A549 (cell line): ENCODE measurements at places on chromosomes 2 and 18.

DNA sequence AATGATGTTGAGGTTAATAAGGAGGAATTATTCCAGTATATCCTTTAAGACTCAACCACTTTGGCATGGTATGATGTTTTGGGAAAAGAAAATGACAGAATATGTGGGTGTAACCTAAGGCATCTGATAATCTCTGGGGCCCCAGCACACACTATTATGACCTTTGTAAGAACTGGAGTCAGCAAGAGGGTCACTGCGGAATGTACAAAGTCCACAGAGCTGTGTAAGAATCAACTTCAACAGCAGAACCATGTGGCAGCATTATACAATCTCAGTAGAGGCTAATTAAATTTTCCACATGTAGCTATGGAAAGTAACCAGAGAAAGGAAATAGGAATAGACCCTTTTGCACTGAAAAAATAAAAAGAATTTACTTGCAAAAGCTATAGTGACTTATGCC is 445.1 kb upstream of the UBE2E3 start:
- no peak for DNase-seq

DNA sequence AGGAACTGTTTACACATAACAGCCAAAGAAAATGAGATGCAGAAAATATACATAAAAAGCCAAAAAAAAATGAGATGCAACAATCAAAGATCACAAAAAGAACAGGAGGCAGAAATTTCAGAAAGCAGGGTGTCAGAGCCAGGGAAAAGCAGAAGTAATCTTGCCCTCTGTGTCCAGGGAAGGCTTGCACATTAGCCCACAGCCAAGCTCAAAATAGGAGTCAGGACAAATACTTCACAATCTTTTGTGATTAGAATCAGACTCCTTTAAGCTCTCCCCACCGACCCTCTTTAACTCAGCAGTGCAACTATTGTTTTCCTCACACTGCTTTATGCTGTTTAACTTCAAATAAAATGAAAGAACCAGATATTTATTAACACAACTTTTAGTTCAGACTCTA is 34.6 kb downstream of the IAH1 start:
- no peak for DNase-seq

DNA sequence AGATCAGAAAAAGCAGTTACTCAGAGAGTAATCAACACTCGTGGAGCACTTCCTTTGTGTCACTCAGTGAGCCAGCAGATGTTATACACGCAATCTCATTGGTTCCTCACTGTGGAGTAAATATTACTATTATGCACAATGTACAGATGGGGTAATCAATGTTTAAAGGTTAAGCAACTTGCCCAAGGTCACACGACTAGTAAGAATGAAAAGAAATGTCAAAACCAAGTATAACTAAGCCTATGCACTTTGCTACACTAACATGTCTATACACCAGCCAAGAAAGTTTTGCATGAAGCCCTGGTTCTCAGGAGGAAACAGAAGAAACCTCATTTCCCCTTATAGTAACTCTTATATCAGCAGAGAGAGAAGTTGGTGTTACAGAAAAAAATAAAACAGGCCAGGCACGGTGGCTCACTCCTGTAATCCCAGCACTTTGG is 5.4 kb downstream of the METTL21A start:
- no peak for DNase-seq

DNA sequence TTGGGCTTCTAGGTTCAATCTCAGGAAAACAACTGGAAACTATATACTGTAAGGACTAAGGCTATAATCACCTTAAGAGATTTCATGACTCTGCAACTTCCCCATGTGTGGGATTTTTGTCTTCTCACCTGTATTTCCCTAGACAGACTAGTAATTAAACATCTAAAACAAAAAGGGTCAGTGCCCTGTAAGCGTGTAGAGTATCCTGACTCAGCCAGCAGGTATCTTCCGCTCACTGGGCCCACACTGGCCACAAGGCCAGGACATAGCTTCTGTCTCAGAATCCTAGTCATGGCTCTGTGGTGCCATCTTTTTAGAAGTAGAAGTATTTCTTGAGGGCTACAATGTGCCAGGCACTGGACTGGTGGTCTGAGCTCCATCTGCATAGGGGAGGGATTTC is 28.8 kb upstream of the KCMF1 start:
- DNase-seq: no peak

GRCh38 chr2:53508667-53509066 is 258.9 kb upstream of the CHAC2 start:
- DNase-seq: peak; percentile 13

DNA sequence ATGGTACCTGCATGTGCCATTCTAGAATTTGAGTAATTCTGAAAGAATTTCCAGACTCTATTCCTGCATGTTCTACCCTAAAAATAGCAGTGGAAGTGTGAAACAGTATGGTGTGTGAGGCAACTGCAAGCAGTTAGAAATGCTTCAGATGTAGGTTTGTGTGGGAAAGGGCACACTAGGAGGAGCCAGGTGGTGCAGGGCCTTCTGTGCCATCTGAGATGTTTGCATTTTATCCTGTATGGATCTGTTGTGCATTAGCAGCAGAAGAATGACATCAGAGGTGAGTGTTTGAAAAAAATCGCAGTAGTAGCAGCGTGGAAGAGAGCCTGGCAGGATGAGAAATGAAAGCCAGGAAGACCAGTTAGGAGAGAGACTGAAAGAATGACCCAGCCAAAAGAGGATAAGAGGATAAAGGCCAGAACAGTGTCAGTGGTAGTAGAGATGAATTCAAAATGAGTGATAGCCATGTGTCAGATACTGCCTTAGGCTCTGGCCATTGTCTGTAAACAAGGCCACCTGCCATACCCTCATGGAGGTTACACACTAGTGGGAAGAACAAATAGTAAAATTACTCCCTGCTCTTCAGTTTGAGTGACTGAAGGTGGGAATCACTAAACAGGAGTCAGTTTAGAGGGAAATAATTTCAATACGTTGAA is 142.2 kb downstream of the PKP4 start:
- DNase-seq: no peak

DNA sequence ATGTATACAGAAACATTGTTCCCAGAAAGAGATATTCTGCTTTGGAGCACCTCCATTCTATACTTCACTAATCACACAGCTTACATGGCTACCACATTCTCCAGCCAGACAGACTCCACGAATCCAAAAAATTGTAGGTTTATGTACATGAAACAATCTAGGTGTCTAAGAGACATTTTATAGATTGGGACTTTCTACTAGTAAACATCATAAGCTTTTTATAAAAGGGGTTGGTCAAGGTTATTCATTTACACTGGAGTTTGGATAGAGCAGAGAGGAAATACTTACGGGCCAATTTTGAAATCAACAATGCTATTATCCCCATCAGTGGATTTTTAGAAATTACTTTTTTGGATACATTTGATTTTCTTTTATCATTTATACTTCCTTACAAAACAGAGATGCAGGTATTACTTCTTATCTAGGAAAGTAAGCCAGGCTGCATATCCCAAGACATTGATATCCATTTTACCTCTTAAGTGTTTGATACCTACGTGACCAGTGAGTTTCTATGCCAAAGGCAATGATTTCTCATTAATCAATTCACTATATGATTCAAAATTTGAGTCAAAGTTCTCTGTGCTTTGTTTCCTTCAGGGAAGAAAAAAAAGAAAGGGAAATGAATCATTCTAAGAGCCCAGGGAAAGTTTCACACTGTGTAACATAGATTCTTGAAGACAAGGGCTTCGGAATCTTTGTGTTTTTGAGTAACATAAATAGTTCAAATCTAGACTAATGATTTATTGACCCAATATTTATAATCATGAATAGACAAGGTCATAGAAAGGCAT is 140.5 kb downstream of the PTH2R start:
- no peak for DNase-seq

- no peak for DNase-seq
These were observed 10.0 kb downstream of the SLC40A1 start for GRCh38 chr2:189570570-189571031.

GRCh38 chr2:140586379-140586778 is 1544.4 kb downstream of the LRP1B start:
- DNase-seq: peak; percentile 27

DNA sequence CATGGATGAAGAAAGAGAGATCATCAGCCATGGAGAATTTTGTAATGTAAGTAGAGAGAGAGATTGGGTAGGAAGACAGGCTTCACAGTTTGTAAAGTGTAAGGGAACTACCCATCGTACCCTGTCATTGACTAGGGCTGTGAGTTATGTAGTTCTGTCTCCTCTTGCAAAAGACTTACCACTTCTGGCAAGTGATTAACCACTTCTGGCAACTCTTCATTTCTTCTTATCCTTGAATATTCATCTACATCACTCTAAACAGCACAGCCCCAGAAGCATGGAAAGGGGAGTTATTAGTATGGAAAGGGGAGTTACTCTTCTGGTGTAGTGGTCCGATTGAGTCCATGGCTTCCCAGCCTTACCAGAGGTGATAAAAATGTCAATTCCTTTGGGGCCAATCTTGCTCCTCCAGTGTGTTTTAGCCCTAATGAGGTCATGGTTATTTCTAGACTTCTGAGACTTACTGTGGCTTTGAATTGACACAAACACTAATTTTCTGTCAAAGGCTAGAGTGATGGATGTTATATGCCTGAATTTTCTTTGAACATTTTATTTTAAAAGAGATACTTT is 52.0 kb downstream of the STAT1 start:
- DNase-seq: no peak

DNA sequence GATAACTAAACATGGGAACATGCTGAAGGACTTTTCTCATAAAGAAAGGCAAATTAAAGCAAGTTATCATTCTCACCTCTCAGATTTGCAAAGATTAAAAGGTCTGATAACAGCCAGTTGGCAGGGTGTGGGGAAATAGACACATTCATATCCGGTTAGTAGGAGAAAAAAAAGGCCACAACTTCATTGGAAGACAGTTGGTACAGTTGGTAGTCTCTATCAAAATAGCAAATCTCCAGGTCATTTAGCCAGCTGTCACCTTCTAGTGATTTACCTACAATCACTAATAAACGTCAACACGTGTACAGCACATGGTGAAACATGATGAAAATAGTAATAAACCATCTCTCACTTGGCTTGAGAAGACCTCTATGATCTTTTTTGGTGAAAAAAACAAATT is 16.6 kb downstream of the INPP5D start:
- no peak for DNase-seq

- DNase-seq: no peak
These were observed 104.6 kb upstream of the TEX51 start for GRCh38 chr2:126793885-126794613.

DNA sequence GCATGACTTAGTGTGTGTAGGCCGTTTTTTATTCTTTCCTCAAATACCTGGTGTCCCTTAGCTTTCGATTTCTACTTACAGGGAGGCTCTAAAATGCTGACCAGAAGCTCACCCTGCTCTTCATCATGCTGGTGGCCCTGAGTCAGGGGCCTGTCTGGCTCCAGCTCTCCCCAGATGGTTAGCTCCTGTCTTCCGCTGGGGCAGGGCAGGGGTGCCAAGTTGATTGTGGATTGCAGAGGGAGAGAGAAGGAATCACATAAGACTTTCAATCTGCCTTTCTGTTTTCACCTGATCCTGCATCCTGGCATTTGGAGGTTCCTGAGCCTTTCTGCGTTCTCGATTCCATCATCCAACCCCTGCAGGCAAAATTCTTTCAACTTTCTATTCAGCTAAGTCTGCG is 4.2 kb downstream of the CIB4 start:
- no peak for DNase-seq

GRCh38 chr2:156340377-156340776 is 7.9 kb upstream of the NR4A2 start:
- no peak for DNase-seq

DNA sequence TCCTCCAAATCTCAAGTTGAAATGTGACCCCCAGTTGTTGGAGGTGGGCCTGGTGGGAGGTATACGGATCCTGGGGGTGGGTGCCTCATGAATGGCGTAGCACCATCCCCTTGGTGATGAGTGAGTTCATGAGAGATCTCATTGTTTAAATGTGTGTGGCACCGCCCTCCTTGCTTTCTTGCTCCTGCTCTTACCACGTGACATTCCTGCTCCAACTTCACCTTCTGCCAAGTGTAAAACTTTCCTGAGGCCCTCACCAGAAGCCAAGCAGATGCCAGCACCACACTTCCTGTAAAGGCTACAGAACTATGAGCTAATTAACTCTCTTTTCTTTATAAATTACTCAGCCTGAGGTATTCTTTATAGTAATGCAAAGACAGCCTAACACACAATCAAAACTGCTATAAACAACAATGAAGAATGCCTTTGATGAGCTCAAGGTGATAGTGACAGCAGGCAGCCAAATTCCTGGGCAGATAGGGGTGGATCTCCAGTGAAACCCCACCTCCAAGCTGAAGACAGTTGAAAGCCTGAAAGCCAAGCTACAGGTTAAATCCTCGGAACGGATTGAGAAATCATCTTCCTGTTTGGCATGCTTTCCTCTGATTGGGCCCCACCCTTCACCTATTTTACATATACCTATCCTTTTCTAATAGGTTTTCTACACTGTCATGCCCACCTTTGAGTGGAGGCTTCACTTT is 26.9 kb downstream of the MCEE start:
- DNase-seq: no peak

DNA sequence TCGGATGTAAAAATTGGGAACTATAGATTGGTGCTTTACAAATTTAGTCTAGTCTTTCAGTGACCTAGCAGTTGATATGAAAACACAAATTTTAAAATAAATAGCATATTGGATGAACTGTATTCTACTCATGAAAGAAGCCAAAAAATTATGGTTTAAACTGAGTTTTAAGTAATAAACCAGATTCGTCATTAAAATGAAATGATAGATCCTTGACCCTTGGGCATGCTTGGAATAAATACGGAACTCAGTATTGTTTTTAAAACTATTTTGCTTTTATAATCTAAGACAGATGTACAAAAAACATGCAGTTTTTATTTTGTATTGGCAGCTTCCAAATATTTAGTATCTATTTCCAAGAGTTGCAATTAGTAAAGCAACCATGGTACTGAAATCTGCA is 34.6 kb upstream of the TBR1 start:
- DNase-seq: no peak

GRCh38 chr2:124402274-124402673 is 377.2 kb downstream of the CNTNAP5 start:
- DNase-seq: no peak

DNA sequence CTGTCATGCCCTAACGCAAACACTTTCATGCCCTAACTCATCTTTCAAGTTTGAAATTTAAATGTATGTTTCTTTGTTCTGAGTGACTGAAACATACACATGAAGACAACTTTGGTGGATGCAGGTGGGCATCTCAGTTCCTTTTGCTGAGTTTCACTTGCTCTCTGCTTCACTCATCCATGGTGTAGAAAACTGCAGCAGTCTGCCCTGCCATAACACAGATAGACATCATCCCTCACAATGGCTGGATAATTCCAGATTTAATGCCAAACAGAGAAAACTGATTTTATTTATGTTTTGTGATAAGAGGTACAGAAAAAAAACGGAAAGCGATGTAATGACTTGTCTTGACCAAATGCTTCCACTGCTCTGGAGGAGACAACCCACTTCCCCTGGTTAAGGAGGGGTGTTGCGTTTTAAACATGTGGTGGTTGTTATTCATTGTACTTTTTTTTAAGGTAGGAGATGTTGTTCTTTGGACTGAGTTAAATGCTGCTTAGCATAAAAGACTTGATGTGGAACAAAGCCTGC is 70.4 kb downstream of the RHBDD1 start:
- no peak for DNase-seq

- no peak for DNase-seq
These were observed 167.8 kb downstream of the CELF4 start for GRCh38 chr18:37397814-37398213.

GRCh38 chr18:23703987-23704384 is 14.7 kb downstream of the LAMA3 start:
- no peak for DNase-seq
